ENCODE measurements at places on chromosomes 2 and 18.

- DNase-seq: no peak
Observed at GRCh38 chr2:2664989-2665833, 334.1 kb upstream of the MYT1L start.

DNA sequence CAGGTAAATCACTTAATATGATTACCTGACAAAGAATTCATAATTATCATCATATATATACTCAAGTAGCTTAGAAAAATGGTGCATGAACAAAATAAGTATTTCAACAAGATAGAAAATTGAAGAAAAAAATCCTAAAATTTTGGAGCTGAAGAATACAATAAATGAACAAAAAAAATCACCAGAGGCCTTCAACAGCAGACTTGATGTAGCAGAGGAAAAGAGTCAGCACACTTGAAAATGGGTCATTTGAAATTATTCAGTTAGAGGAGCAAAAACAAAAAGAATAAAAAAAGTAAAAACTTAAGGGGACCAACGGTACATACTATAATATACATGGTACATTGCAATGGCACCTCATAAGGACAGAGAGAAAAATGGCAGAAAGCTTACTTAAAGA lies 40.2 kb upstream of the CD226 start:
- DNase-seq: no peak

DNA sequence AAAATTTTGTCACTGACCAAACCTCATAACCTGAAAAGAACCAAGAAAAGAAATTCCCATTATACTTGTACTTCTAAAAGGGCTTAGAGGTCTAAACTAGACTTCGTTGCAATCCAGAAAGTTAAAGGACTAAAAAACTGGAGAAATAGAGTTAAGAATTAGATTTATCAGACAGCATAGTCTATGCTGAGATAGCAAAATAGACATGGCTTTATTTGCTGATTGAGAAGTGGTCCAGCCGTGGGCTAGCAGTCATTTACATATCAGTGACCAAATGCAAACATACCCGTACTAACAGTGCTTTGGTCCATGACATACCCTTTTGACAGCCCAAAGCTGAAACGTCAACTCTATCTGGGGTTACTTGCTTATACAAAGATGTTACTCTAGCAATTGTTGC lies 223.5 kb downstream of the AGPS start:
- DNase-seq: no peak

DNA sequence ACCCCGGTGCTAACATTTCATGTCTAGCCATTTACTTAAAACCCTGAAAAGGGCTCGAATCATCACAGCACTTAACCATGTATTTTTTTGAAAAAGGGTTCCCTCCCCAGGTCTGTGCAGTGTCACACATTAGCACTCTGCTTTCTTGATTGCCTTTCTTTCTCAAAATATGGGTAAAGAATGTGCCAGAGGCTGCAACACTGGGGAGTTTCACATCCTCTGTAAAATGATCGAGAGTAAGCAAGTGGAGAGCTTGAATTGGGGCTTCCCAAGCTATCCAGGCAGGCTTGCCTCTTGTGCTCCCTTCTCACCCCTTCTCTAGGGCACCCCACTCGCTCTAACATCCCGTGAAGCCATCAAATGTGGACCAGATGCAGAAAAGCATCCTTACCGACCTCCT lies 177.0 kb upstream of the CCDC68 start:
- no peak for DNase-seq

- no peak for DNase-seq
Observed at GRCh38 chr2:162465430-162465829, 121.5 kb downstream of the GCA start.

DNA sequence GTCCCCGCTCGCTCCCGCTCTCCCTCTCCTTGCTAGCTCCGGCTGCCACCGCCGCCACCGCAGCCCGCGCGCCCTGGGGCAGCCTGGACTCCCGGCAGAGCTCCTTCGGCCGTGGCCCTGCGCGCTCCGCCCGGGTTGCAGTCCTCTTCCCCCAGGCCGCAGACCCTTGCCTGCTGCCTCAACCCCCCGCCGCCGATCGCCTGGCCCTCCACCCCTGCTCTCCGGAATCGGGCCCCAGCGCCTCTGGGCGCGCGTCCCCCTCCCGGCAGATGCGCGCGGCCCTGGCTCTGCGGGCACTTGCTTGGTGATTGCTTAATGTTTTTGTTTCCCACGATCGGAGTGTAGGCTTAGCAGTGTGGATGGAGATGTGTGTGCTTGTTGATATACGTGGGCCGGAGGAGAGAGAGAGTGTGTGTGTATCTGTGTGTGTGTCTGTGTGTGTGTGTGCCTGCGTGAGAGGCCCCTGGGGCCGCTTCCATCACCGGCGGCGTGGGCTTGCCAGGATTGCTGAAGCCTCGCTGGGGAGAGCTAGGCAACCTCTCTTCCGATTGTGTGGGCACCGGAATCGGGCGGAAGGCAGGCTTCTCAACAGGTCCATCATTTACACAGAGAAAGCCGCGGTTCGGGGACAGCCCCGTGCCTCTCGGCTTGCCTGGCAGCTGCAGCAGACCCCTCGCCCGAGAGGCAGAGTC lies 877 bp downstream of the INHBB start:
- no peak for DNase-seq

DNA sequence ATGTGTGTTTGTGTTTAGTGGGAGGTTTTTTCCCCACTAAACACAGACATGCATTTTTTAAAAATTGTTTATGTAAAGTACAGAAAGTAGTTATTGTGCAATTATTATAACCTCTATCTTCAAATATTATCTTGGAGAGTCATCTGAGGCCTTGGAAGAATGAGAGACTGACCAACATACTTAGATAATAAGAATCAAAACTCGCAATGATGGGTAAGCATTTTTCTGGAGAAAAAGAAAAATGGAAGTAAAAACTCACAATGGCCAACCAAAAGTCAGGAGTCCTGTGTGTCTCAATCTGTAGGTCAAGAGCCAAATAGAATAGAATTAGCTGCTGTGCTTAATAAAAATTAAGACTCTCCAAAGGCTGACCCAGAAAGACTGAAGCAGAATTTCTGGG lies 43.0 kb downstream of the MEMO1 start:
- DNase-seq: no peak

DNA sequence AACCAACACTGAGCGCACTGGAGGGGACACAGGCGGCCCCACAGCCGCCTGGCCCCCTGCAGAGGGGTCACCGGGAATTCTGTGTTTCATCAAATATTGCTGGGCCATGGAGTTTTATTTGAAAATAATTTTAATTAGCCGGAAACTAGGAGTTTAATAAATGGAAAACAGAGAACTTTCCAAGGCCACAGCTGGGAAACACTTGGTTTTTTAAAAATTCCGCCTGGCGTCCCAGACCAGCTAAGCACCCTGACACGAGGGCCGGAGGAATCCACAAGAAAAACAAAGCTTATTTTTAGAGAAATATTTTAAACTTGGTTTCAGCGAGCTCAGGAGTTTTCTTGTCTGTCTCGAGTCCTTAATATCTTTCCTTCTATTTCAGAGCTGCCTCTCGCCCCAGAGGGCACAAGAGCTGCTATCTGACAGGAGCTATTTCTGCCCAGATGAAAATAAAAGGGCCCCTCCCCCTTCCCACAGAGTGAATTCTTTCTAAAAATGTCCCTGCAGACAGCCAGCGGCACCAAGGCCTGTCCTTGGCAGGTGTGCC lies 8.2 kb downstream of the ZFP36L2 start:
- DNase-seq: peak; percentile 47

- DNase-seq: no peak
Observed at GRCh38 chr18:76578571-76579300, 83.7 kb upstream of the ZNF516 start.

DNA sequence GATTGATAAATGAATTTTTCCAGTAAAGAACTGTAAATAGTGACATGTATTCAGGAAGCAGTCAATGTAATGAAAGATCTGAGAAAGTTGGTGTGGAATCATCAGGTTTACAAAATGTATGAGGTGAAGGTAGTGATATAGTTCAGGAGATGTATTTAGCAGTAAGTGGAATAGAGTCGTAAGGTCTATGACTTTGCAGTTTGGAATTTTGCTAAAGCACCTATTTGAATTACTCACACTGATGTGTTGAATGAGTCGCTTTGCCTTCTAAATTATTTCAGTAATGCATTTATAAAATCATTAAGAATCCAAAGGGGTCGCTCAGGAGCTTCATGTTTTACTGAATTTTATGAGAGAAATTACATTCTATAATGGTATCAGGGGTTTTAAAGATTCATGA lies 713.7 kb downstream of the DSC3 start:
- no peak for DNase-seq

- no peak for DNase-seq
Observed at GRCh38 chr2:118991554-118991953, 49.6 kb downstream of the MARCO start.

DNA sequence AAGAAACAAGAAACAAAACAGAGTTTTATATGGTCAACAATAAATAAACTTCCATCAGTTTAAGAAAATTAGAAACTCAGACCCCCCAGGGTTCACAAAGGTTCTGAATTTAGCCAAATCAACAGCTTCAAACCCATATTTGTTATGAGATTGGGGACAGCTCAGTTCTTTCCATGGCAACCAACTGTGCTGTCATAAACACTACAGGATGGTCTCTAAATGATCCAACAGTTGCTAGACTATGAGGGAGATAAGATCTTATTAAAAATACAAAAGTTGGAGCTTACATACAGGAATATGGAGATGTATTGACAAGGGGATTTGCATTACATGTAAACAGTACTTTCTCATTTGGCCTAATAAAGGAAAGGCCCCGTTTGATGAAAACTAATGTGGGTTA lies 154.6 kb upstream of the CTAGE1 start:
- DNase-seq: no peak

GRCh38 chr2:129975016-129975774 lies 4.3 kb upstream of the RAB6C start:
- DNase-seq: no peak

GRCh38 chr2:42809131-42809818 lies 16.9 kb upstream of the HAAO start:
- DNase-seq: no peak

DNA sequence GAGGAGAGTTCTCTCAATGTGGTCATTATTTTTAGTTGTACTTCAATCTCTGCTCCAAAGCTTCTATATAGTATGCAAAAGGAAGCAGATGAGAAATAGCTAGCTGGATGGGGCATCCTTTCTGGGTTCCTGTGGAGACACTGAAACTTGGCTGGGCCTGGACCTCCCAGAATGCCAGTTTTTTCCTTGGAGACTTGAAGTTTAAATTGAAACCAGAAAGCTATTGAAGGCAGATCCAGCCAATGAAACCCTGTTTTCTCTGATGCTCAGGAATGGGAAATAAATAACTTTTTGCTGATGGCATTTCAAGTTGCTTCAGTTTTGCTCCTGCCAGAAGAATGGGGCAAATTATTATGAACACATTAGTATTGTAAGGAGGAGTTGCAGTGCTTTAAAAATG lies 2.9 kb downstream of the SETBP1 start:
- no peak for DNase-seq

DNA sequence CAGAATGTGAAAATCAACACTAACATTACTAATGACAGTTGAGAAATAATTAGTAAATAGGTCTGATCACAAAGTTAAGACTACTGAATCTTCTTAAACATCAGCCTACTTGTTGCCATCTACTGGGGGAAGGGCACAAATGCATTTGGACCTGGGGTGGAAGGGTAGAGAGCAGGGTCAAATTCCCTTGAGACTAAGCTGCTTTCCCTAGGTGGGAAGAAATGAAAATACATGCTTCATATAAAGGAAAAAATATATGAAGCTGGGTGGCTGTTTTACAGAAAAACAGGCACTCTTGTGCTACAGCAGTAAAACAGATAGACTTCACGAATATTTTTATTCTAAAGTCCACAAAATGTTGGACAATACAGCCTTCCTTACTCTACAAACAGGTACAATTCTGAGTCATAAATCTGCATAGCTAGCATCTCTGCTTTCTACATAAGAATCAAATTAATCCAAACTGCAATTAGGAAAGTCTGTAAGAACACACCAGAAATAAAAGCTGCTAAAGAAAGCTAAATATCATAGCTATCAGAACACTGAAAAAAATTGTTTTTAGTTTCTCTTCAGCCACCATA lies 10.9 kb downstream of the TRIP12 start:
- peak; percentile 36 for DNase-seq

DNA sequence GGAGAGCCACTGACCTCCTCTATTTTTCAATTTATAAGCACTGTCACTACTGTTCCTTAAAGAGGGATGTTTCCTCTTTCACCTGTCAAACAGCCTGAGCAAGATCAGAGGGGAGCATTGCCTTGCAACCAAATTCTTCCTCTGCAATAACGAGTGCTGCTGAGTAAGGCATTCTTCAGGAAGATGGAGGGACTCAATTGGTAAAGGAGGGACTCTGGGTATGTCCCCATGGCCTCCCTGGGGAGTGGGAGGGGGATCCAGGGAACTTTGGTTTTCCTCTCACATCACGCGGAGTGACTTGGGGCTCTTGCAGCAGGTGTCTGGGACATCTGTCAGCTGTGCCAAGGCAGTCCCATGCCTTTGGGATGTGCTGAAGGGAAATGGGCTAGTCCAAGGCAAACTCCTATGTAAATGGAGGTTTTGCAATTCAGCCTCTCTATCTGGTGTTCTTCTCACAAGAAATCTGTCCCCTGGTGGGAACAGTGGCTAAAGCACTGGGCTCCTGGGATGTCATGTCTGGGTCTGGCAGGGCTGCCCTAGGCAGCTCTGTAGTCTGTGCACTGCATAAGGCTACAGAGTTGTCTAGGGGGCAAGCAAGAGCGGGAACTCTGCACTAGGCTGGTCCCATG lies 14.4 kb upstream of the HES6 start:
- no peak for DNase-seq

DNA sequence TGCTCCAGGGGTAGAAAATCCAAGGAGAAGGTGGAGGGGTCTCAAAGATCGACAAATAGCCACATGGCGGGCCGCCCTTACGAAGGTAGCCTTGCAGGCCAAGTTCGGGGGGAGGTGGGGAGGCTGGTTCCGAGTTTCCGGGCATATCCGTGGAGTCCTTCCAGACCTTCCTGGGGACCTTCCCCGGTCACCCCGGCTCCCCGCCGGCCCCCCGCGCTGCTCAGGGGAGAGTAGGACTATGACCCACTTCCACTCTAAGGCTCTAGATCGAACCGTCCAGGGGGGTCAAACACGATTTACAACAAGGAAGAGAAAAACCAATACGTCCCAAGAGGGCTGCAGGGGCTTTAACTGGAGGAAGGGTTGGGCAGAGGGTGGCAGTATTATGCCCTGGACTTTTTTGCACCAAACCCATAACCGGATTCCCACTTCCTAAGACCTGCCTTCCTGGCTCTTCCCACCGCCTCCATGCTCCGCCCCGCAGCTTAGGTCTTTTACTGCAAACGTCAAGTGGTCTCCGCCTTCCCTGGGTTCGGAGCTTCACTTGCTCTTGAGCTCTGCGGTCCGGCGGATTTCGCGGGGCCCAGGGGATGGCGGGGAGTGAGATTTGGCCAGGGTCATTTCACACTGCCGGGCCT lies 779 bp upstream of the LYPD6 start:
- no peak for DNase-seq

GRCh38 chr18:24657444-24657842 lies 197.0 kb downstream of the HRH4 start:
- DNase-seq: no peak

DNA sequence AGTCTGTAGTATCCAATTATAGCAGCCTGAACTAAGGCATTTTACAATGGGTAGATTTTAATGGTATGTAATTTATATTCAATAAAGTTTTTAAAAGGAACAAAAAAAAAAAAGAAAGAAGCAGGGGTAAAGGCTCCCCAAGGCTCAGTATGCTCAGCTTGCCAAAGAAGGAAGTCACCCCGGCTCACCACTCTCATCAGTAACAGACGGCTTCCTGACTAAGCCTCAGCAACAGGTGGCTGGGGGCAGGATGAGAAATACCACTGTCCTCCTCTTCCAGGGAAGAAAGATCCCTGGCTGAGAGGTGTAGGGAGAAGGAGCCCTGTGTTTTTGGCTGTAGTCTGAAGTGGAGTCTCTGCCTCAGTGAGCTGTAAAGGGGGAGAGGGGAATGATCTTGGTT lies 121.2 kb downstream of the ARHGEF4 start:
- peak; percentile 8 for DNase-seq

- no peak for DNase-seq
Observed at GRCh38 chr2:4190548-4190947, 487.2 kb downstream of the DCDC2C start.
